ENCODE measurements at places on chromosomes 5 and 9.

DNA sequence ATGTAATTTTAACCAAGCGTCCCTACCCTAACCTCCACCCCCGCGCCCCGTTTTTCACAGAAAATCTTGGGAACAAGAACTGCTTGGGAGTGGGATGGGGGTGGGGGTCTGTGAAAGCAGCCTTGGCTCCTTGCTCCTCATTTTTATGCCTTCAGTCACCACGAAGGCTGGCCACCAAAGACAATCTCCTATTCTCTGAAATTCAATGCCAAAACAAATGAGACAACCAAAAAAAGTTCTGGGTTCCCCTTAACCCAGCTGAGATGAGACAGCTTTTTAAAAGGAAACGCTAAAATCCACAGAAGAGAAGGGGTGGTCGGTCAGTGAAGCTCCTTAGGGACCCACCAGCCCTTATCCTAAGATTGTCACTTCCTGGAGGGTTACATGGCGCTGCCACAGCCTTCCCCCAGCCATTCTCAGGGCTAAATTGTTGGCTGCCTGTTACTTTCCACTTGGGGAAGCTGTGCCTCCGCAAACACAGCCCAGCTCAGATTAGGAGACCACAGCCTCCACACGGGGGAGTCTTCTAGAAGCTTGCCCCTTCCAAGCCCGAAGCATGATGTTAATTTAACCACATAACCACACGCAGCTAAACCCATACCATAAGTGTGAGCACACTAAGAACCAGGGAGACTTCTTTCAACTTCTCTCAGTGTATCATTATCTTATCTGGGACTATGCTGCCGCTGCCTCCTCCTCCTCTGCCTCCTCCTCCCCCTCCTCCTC is 136.3 kb downstream of the FOXD1 start:
- H3K4me1 ChIP-seq = peaks cover 55% of the 10 kb centered on the region
- peak; percentile 80 for DNase-seq
- H3K36me3 ChIP-seq = no peaks in the 10 kb centered on the region
- peak overlapping the region; percentile 78 for H3K27ac ChIP-seq
- no peaks in the 10 kb centered on the region for H3K27me3 ChIP-seq

- H3K4me3 ChIP-seq = no peak overlapping the region
- no peak for DNase-seq
- H3K4me1 ChIP-seq = no peaks in the 10 kb centered on the region
Observed at GRCh38 chr9:116843863-116844620, 156.9 kb downstream of the TRIM32 start.

DNA sequence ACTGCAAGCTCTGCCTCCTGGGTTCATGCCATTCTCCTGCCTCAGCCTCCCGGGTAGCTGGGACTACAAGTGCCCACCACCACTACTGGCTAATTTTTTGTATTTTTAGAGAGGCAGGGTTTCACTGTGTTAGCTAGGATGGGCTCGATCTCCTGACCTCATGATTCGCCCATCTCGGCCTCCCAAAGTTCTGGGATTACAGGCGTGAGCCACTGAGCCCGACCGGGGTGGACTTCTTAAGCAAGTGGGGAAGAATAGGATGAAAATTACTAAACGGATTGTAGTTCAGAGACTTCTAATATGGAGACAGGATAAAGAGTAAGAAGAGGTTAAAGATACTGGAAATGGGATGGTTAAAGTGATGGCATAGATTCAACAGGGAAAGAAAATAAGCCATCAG is 132.3 kb upstream of the IRX2 start:
- H3K4me3 ChIP-seq = no peak overlapping the region
- DNase-seq = no peak
- peaks cover 3% of the 10 kb centered on the region for H3K27me3 ChIP-seq
- H3K27ac ChIP-seq = no peak overlapping the region
- peaks cover 6% of the 10 kb centered on the region for H3K36me3 ChIP-seq

GRCh38 chr5:139696894-139697658 is 48.9 kb downstream of the CXXC5 start:
- peak overlapping the region; percentile 83 for H3K4me3 ChIP-seq
- peaks cover 54% of the 10 kb centered on the region for H3K4me1 ChIP-seq
- peaks cover 2% of the 10 kb centered on the region for H3K27me3 ChIP-seq
- H3K36me3 ChIP-seq = no peaks in the 10 kb centered on the region
- DNase-seq = peak; percentile 71

DNA sequence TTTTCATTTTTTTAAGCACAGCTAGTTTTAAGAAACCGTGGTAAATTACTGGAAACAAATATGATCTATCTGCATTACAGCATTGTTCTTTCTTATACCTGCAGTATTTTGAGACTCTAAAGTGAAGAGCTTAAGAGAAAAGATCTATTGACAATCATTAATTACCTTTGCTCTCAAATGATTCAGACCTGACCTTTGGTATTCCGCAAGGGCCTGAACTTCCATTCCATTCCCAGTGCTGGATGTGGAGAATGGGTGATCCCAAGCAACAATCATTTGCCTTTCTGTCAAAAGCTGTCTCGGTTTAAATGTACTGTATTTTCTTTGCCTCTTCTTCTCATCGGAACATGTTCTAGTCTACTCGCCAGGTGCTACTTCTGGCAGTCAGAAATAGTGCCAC is 18.9 kb downstream of the NREP start:
- H3K27ac ChIP-seq = peak overlapping the region; percentile 66
- DNase-seq = no peak
- peaks cover 89% of the 10 kb centered on the region for H3K4me1 ChIP-seq
- H3K4me3 ChIP-seq = peak overlapping the region; percentile 42
- peaks cover 3% of the 10 kb centered on the region for H3K27me3 ChIP-seq
- peaks cover 5% of the 10 kb centered on the region for H3K36me3 ChIP-seq

- no peak overlapping the region for H3K4me3 ChIP-seq
- H3K27ac ChIP-seq = no peak overlapping the region
- H3K4me1 ChIP-seq = peaks cover 21% of the 10 kb centered on the region
- H3K27me3 ChIP-seq = peaks cover 8% of the 10 kb centered on the region
Observed at GRCh38 chr5:68374796-68375518, 159.4 kb downstream of the PIK3R1 start.

GRCh38 chr5:174312270-174312617 is 266.7 kb downstream of the NSG2 start:
- no peaks in the 10 kb centered on the region for H3K36me3 ChIP-seq
- DNase-seq = no peak
- H3K27me3 ChIP-seq = peaks cover 7% of the 10 kb centered on the region

DNA sequence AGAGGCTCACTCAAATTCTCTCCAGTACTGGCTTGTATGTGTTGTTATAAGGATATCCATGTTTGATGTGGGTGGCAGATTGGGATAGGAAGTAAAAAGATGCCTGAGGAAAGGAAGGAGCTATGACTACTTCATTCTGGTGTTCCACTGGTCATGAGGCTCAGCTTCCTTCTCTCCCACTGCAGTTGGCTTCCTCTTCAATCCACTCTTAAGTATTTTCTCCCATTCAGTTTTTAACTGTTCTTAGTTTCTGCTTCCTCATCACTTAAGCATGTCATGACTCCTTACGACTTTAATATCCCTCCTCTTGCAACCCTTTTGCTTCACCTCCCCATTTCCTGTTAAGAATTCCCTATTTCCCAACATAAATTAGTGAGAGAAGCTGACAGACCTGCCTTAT is 81.1 kb downstream of the PJA2 start:
- H3K4me3 ChIP-seq = no peak overlapping the region
- H3K27me3 ChIP-seq = no peaks in the 10 kb centered on the region
- no peaks in the 10 kb centered on the region for H3K36me3 ChIP-seq
- peak overlapping the region; percentile 75 for H3K27ac ChIP-seq
- H3K4me1 ChIP-seq = peaks cover 33% of the 10 kb centered on the region

DNA sequence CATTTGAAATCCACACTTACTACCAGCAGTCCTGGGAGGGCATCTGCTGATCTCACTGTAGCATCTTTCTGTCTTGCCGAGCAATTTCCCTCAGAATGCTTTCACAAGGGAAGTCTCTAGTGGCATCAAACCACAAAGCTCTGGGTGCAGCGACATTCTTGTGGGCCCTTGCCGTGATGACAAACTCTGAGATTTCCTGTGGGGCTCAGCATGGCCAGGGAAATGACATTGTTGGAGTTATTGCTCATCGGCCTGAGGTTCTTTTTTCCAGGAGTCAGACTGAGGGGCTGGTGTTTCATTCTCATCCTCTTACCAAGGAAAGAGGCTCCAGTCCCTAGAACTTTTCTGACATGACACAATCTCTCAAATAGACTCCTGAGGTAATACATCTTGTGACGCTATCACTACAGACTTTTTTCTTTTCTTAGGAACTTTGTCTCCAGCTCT is 51.4 kb downstream of the PFDN1 start:
- no peaks in the 10 kb centered on the region for H3K27me3 ChIP-seq
- peaks cover 15% of the 10 kb centered on the region for H3K36me3 ChIP-seq
- peak overlapping the region; percentile 60 for H3K4me3 ChIP-seq
- H3K4me1 ChIP-seq = peaks cover 12% of the 10 kb centered on the region

GRCh38 chr9:69658987-69659675 is 13.0 kb downstream of the APBA1 start:
- H3K27me3 ChIP-seq = no peaks in the 10 kb centered on the region
- peaks cover 31% of the 10 kb centered on the region for H3K4me1 ChIP-seq
- H3K36me3 ChIP-seq = no peaks in the 10 kb centered on the region
- H3K27ac ChIP-seq = no peak overlapping the region

DNA sequence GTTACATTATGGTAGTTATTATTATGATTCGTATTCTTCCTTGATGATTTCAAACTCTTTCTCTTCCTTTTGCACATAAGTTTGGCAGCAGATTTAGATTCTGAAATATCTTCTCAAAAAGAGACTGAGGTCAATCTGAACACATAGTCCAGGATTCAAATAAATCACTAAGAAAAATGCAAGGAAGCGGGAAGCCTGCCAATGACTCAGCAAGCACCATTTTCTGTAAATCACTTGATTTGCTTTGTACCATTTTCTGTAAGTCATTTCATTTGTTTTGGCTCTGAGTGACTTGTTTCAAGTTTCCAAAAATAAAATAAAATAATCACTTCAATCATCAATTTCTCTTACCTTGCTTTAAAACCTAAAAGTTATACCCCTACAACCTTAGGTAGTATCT is 24.6 kb upstream of the GLIS3 start:
- peak; percentile 42 for DNase-seq
- no peak overlapping the region for H3K4me3 ChIP-seq
- no peaks in the 10 kb centered on the region for H3K36me3 ChIP-seq

DNA sequence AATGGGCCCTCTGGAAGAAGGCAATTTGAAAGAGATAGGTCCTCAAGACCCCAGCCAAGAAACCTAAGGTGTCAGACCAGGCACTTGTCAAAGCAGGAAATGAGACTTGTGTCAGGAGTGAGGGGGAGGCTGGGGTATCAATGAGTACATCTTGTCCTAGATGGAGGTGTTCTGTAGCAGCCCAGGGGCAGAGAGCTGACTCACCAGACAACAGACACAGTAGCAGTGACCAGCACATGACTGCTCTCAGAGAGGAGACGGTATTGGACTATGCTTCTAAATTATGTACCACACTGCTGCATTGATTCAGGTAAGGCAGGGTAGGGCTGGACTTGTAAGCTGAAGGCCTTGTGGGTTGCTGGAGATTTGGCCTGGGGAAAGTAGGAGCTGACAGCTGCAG is 551.2 kb upstream of the KLF4 start:
- DNase-seq = peak; percentile 46
- H3K27me3 ChIP-seq = peaks cover 3% of the 10 kb centered on the region
- H3K27ac ChIP-seq = peak overlapping the region; percentile 44
- H3K4me3 ChIP-seq = peak overlapping the region; percentile 1
- H3K4me1 ChIP-seq = peaks cover 32% of the 10 kb centered on the region

DNA sequence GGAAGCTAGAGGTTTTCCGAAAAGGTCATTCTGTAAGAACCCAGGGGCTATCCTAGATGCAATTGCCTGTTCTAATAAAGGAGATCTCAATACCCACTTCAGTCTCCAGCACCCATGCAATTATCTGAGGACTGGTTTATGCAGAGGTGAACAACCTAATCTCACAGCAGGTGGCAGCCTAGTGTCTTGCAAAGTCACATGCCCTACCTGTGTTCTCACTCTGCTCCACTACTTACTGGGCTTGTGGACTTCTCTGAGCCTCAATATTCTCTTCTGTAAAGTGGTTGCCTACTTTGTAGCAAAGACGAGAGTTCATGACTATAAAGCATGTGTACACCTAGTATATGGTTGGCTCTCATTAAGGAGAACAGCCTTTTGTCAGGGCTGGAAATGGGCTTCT is 21.0 kb upstream of the ALDH1B1 start:
- H3K4me1 ChIP-seq = no peaks in the 10 kb centered on the region
- no peak overlapping the region for H3K4me3 ChIP-seq
- H3K27ac ChIP-seq = no peak overlapping the region
- no peaks in the 10 kb centered on the region for H3K36me3 ChIP-seq

DNA sequence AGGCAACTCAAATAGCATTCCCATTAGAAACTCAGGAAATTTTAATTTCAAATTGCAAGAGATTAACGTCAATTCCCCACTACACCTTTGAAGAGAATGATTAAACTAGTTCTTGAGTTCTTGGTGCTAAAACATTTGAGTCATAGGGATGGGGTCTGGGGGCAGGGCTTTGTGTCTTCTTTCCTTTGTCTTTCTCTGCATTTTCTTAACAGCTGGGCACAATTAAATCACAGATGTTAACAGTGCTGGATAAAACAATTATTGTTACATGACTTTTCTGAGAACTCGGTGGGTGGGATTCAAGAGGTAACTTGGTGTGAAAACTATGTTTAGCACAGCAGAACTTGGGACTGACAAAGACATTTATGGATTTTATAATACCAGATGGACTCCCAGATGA is 351.9 kb upstream of the TNC start:
- H3K4me3 ChIP-seq = no peak overlapping the region
- DNase-seq = no peak
- no peaks in the 10 kb centered on the region for H3K4me1 ChIP-seq
- peaks cover 21% of the 10 kb centered on the region for H3K27me3 ChIP-seq
- no peak overlapping the region for H3K27ac ChIP-seq
